ENCODE measurements at places on chromosomes 13 and 19.

DNA sequence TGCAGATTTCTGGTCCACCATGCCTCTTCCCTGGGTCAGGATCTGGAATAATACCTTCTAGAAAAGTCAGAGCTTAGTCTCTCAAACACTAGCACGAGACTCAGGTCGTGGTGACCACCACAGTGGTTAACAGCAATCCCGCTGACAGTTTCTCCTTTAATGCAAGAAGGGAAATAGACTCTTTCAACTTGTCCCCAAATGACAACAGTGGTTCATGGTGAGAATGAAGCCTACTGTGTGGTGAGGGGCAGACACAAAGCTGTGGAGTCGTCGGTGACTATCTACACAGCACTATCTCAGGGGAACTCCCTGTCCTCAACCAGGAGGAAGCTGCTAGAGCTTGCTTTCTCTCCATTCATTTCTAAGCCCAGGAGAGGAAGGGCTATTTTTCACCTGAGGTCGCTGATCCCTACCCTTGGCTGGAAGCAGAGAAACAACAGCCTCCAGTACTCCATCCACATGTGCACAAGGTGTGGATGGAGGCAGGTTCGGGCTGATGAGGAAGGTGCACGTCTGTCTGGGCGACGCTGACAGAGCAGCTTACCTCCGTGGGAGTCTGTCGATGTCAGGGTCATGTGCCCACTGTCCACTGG lies 72.4 kb downstream of the STK24 start:
- no peak for DNase-seq

GRCh38 chr19:37218592-37218935 lies 550 bp downstream of the ZNF383 start:
- DNase-seq = no peak

DNA sequence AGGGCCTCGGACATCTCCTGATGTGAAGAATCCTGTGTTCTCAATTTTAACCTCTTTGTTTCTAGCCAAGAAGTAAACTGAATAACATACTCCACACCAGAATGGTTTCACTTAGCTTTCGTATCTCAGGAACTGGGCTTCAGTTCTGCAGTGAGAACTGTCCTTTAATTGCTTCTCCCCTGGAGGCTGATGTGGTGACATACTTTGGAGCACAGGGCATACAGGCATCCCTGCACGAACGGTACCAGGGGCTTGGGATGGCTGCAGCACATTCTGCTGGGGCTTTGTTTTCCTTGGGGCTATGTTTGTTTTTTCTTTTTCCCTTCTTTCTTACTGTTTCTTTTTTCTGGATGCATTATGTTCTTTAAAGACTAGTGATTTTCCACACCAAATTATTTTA lies 230.5 kb downstream of the TM9SF2 start:
- DNase-seq = no peak

GRCh38 chr19:18020212-18021085 lies 12.5 kb downstream of the ARRDC2 start:
- DNase-seq = no peak
